ENCODE measurements at places on chromosomes 2 and 18.

- no peak for DNase-seq
Measured at GRCh38 chr2:38485734-38486133, 108.7 kb upstream of the ATL2 start.

GRCh38 chr18:68984342-68984741, 186.5 kb downstream of the CCDC102B start:
- no peak for DNase-seq

GRCh38 chr2:150379166-150379565, 108.3 kb downstream of the RND3 start:
- DNase-seq: no peak

DNA sequence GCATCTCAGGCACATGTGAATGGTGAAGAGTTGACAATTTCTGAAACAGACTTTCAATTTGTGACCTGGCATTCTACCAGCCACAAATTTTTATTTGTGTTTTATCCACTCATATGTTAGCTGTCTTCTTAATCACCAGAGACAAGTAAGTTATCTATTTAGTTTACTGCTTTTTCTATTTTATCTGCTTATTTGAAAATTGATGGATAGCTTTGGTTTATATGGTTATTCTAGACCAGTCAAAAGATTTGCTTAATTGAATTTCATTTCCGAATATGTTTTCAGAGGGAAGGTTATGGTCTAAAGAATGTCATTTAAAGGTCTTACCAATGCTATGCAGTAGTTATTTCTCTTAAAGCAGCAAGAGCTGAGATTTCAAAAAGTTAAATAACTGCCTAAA, 43.5 kb upstream of the LRRTM1 start:
- DNase-seq: no peak

GRCh38 chr2:122210898-122211856, 455.7 kb downstream of the TSN start:
- no peak for DNase-seq

DNA sequence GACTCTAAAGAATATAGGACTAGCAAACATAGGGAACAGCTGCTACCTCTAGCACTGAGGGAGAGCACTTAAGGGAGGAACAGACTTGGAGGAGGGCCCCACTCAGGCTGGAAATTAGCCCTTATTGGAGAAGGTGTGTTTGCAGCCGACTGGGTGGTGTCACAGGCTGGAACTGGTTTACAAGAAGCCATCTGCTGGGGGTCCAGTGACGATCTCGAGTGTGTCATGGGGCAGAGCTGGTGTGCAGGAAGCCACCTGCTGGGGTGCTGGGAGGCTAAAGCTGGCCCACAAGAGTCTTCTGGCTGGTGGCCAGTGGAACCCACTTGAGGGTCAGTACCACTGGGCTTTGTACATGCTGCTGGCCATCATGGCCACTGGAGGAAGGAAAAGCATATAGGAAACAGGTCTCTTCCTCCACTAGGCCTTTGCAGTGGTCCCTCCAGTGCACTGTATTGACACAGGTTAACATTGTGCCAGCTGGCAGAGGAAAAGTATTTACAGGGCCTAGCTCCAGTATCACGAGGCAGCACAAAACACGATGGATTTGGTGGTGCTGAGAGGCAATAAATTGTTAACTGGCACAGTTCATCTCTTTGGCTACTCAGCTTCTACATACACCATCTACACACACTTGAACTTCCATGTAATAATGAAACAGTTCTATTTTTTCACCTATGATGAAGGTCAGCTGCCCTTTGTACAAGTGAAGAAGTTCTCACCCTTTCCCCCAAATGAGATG, 43.6 kb downstream of the MAP3K20 start:
- no peak for DNase-seq

GRCh38 chr2:104027321-104027720, 826.6 kb upstream of the POU3F3 start:
- no peak for DNase-seq

GRCh38 chr2:23354554-23354953, 30.4 kb upstream of the KLHL29 start:
- no peak for DNase-seq

DNA sequence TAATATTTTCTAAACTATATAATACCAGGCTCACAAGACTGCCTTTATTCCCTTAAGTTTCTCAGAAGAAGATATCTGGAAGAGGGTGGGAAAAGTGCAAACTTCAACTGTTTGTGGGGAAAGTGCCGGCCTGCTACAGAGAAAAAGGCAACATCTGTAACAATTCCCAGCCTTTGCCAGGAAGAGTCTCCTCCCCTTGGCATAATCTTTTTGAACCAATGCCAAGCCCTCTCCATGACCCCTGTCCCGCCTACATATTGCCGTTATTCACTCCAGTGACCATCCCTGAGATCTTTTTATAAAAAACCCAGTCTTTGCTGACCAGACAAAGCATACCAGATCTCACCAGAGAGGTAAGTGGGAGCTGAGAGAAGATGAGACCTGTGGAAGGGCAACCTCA, at the start of gene REG3G:
REG3G (plus strand) TSS at position 282 of the 400 bp plus-strand sequence. CDS start 392 bp downstream, outside the sequence.
- DNase-seq: no peak

DNA sequence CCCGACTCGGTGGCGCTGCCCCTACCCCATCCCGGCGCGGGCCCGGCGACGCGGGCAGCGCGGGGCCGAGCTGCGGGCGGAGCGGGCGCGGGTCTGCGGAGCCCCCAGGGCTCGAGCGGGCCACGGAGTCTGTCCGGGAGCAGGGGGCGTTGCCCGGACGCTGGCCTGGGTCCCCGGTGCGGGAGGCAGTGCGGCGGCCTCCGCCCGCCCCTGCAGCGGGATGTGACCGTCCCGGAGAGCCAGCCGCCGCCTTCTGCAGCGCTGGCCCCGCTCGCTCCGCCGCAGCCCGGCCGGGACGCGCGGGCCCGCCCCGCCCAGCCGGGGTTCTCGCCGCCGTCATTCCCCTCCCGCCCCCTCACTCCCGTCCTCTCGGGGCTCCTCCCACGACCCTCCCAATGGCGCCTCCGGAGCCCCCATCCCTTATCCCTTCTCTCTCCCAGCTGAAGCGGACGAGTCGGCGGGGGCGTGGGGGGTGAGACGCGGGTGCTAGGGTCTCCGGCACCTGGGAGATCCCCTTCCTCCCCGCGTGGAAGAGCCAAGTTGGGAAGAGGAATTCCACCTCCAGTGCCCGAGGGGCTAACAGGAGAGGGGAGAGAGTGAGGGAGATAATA, at the start of gene FNDC4:
FNDC4 (minus strand) TSS at position 257 of the 611 bp plus-strand sequence. CDS start 521 bp downstream, outside the sequence.
- no peak for DNase-seq

GRCh38 chr2:162243715-162244114, 470 bp upstream of the FAP start:
- no peak for DNase-seq

DNA sequence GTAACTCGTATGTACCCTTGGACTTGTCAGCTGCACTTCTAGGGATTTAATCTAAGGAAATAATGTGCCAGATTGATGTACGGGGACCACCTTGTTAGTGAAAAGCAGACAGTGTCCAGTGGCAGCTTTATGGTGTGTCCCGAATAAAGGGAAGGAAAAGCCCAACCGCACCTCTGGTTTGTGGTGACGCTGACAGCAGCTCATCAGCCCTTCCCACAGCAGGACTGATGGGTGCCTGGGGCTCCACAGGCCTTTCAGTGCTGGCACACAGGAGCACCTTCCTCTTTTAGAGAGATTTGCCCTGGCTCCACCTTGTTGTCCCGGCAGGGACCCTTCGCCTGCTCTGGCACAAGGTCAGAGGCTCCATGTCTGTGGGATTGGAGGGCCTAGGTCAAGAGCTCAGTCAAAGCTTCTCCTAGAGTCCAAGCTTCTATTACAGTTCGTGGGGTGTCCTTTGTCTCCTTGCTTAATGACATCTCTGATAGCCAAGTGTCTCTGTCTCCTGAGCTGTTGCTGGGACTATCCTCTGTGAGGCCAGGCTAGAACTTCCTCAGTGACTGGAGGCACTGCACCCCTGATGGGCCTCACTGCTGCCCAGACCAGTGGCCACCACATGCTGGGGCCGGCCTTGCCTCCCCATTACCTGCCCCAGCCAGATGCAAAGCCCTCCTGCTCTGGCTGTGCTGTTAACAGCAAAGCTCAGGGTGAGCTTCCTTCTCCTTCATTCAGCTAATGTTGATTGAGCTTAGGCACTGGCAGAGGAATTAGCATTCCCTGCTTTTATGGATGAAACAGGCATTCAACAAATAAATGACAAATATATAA, 33.0 kb upstream of the SCLY start:
- DNase-seq: no peak

DNA sequence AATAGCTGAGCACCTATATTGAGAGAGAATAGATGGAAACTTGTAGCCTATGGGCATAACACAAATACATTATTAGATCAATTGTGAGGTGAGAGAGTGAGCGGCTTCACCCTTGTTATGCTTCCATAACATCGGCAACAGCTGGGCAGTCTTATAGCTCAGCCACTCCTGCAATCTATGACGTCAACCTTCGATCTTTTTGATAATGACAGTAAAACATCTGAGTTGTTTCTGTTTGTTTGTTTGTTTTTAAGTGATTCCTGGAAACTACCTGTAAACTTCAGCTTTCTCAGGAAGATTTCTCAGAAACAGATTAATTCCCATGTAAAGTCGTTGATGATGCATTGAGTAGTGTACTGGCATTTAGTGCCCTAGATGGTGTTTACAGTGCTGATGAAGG, 90.0 kb downstream of the DSEL start:
- DNase-seq: no peak

DNA sequence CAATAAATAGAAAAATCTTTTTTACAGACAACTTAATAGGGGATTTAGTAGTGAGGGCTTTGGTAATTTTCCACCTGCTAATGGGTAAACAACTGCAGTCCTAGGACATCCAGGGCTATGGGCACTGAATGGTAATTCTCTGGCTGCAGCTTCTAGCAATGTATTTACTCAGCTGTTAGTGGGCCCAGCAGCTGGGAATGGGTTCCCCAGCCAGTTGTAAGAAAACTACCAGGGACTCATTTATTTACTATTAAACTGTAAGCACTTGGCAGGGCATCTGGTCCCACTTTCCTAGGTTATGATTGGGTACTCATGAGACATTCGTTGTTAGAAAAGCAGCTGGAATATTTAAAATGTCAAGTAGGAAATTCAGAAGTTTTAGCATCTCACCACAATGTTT, 363.8 kb upstream of the TRIB2 start:
- DNase-seq: no peak

DNA sequence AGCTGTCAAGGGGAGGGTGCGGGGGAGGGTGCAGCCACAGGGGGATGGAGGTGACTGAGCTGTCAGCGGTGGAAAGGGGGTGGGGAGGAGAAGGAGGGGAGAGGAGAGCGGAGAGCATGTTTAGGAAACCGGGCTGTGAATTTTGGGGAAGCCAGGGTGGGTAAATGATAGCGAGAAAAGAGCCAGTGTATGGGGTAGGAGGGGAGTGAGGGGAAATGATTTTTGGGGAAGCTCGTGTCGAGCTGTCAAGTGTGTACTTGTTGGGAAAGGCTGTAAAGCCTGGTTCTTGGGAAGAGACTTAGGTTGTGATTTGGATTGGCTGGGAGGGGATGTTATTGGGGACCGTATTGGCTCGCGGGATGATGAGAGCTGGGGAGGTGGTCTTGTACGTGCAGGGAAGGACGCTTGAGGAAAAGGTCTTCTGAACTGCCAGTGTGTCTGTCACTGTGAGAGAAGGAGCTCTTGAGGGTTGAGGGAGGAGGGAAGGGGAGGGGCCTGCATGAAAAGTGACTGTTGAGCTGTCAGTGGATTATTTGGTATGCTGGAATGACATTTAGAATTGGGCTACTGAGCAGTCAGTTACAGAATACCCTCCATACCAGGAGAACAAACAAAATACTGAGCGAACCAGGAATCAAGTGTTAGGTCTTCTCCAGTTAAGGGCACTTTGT, 1.0 kb downstream of the UBR3 start:
- peak; percentile 27 for DNase-seq

DNA sequence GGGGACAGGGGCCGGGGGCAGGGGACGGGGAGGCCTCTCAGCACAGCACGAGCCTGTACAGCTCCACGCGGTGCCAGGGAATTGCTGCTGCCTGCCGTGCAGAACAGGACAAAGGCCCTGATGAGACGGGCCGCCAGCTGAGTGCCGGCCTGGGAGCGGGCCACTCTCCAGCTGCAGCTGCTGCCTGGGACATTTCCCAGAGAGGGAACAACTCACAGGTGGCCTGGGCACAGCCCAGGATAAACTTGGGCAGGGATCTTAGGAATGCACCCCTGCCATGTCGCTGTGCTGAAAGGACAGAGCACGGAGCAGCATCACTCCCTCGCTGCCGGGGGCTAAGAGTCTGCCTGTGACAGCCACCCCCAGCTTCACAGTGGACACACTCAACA, 38.8 kb downstream of the CENPO start:
- no peak for DNase-seq

DNA sequence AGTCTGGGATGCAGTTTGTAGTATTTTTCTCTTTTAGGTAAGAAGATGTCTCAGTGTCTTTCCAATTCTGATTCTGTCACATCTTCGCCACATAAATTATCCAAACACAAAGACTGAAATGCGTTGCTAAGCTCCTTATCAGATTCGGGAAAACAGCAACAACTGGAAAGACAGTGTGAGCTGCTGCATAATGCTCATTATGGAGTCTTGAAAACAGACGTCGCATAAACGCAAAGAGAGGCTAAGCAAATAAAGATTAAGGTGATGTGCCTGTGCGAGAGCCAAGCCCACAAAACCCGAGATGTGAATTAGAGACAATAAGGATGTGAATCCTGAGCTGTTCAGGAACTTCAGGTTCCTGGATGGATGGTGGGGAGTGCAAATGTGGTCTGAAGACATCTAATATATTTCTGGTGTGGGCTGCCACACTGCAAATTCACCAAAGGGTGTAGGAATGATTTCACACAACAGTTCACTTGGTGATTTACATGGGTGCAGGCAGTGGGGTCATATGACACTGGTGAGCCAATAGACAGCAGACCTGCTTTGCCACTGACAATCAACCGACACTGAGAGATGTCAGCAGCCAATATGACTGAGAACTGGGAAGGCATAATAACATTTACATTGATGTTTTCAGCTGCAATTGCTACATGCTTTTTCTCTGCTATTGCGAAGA, 195.8 kb downstream of the MTX2 start:
- no peak for DNase-seq

DNA sequence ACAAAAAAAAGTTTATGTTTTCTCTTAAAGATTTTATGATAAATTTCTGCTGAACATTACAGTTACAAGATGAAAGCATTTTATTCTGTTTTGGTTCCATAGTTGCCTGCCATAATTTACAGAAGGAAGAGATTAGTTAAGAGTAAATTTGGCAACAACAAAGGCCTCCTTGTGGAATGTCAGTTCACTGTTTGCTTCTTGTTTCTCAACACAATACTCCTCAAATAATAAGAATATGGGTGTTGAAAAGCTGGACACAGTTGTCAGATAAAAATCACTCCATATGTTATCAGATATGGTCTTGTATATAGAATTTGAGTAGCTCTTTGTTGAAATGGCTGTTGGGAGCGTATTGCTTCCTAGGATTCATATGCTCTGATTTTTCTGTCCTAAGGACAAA, 359.5 kb downstream of the CPS1 start:
- DNase-seq: no peak

- no peak for DNase-seq
Measured at GRCh38 chr2:18527326-18527725, 33.1 kb downstream of the RDH14 start.

DNA sequence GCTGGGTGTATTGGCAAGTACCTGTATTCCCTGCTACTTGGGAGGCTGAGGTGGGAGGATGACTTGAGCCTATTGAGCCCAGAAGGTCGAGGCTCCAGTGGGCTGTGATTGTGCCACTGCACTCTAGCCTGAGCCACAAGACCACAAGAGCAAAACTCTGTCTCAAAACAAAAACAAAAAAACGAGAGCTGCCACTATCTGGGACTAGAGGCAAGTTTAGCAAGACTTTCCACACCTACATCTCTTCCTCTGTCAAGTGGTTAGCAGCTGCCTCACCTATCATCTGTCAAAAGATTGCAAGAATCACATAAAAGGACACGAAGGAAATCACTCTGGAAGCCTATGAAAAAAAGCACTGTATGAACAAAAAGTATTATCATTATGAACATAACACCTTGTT, 55.2 kb upstream of the RIOK3 start:
- no peak for DNase-seq

Data from activated CD8-positive, alpha-beta memory T cell treated with anti-CD3 and anti-CD28 coated beads for 4 hours (primary cell).